ENCODE measurements at places on chromosomes 1 and 21.

- no peak for DNase-seq
These were observed 65.4 kb downstream of the CEP350 start for GRCh38 chr1:180020017-180020416.

DNA sequence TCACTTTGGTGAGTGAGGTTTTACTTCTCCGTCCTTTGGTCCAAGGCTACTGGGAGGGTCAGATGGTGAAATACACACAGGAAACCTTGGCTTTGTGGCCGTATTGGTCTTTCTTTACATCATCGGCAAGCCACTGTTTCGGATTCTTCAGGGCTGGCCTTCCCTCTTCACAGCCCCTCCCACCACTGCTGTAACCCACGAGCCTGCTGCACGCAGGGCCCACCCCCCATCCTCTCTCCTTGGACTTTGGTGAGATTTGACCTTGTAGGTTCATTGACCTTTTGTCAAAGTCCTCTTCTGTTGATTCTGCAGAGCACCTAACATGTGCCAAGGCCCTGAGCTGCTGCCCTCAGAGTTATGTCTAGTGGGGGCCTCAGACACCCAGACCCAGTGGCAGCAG is 328.6 kb downstream of the CAMTA1 start:
- DNase-seq: no peak

- DNase-seq: peak; percentile 78
These were observed 552 bp downstream of the UBR4 start for GRCh38 chr1:19209439-19209989.

- DNase-seq: no peak
These were observed 52.6 kb upstream of the ASB17 start for GRCh38 chr1:75984781-75985180.

DNA sequence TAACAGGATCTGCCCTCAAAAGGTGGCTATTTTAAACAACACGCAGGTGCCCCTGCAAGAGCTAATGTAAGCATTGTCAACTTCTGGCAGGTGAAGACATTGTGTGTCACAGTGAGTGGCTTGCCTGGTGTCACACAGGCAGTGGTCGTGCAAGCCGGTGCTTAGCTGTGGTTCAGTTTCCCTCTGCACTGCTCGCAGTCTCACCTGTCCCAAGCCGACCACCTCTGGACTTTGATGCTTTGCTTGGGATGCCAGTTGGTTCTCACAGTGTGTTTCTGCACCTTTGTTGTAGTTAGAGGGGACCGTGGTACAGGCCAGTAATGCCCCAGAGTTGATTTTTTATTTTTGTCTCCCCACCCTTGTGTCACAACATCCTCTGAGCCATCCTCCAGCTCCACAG is 85.2 kb downstream of the UCK2 start:
- no peak for DNase-seq

DNA sequence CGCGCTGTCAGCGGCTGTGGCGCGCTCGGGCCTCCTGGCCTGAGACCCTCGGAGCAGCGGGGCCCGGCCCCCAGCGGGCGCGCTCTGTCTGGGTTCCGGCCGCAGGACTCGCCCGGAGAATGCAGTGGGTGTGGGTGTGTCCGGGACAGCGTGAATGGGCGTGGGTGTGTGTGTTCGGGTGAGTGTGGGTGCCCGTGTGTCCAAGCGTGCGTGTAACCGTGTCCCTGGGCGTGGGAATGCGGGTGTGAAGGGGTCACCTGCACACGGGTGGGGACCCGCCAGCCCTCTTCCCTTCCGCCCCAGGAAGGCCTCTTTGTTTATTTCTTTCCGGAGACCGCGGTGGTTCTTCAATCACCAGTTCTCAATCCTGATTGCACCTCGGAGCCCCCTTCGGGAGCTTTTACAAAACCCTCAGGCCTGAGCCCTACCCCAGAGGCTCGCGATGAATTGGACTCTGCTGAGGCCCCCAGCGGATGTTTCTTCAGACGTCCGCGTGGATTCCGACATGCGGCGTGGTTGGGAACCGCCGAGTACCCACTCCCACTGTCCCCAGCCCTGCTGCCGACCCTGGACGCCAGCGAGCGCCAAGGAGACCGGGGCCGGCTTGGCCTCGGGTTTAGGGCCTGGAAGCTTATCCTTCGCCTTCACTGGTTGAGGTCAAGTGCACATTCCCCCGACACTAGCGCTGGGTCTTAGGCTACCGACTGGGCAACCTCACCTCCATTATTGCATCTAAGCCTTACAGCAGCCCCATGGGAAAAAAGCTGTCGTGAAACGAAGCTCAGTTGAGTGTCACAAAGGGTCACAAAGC is 19.3 kb downstream of the SERTAD4 start:
- no peak for DNase-seq

- DNase-seq: no peak
These were observed 22.2 kb upstream of the RSPO1 start for GRCh38 chr1:37656881-37657280.

DNA sequence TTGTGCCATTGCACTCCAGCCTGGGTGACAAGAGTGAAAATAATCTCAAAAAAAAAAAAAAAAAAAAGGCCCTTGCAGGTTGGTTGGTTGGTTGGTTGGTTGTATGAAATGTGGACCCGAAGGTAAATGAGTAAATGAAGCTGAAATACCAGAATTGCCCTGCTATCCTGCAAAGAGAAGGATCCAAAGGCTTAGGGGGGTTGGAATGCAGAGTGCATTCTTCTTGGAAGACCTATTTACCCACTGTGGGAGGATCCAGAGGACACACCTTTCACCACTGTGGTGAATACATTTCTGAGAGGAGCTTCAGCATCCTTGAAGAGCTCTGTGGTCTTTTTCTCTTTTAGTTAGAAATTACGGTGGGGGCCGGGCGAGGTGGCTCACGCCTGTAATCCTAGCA is 28.7 kb upstream of the EIF4G3 start:
- DNase-seq: no peak

- DNase-seq: no peak
These were observed 78.7 kb downstream of the DHRS3 start for GRCh38 chr1:12539320-12539704.

DNA sequence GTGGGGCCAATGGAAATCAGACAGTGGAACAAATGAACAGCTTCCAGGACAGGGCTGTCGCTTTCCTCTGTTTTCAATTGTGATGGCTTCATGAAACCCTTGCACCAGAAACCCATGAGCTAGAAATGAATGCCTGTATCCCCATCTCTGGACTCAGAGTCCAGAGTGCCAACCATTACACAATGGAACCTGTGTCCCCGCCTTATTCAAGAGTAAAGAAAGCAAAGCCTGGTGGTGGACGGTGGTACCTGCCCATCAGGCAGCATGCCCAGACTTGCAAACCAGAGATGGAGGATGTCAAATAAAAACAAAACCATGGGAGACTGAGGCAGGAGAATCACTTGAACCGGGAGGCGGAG is 4.4 kb upstream of the CAPN2 start:
- no peak for DNase-seq

DNA sequence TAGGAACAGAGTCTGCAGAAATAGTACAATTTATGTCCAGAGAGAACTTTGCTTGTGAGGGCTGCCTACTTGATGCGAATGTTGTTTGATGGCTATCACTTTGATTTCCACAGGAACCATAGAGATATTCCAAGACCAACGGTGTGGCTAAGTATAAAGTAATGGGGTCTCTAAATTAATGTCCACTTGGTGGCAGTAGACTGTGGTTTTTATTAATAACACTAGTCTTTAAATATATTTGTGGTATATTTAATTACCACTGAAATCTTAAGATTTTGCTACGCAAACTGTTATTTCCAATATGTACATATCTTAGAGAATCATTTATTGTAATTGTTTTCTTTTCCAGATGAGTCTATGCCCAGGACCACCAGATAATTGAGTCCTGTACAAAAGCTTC is 647.9 kb downstream of the PLA2G4A start:
- DNase-seq: no peak

- no peak for DNase-seq
These were observed 1.6 kb downstream of the RPF1 start for GRCh38 chr1:84480650-84481049.

DNA sequence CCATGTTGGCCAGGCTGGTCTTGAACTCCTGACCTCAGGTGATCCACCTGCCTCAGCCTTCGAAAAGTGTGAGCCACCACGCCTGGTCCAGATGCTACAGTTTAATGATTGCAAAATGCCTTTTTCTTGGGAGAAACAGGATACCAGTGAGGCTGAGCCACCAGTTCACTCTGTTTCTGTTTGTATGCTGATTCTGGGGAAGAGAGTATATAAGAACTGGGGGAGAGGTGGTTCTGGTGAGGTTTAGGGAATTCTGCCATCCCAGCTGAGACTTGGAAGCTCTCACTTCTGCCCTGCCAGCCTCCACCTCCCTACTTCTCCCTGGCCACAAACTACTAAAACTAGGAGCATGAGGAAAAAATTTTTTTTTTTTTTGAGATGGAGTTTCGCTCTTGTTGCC is 8.1 kb upstream of the PMF1 start:
- DNase-seq: no peak

DNA sequence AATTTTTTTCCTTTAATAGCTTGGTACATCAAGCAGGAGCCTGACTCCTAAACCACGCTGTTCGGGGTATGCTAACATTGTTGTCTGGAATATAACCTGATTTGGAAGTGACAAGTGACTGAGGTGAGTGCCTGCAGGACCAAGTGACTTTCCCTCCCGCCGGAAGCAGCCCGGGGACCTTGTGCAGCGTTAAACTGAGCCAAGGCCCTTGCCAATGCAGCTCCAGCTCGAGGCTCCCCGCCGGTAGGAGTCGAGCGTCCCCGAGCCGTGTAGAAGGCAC is 716 bp upstream of the MTARC1 start:
- no peak for DNase-seq

DNA sequence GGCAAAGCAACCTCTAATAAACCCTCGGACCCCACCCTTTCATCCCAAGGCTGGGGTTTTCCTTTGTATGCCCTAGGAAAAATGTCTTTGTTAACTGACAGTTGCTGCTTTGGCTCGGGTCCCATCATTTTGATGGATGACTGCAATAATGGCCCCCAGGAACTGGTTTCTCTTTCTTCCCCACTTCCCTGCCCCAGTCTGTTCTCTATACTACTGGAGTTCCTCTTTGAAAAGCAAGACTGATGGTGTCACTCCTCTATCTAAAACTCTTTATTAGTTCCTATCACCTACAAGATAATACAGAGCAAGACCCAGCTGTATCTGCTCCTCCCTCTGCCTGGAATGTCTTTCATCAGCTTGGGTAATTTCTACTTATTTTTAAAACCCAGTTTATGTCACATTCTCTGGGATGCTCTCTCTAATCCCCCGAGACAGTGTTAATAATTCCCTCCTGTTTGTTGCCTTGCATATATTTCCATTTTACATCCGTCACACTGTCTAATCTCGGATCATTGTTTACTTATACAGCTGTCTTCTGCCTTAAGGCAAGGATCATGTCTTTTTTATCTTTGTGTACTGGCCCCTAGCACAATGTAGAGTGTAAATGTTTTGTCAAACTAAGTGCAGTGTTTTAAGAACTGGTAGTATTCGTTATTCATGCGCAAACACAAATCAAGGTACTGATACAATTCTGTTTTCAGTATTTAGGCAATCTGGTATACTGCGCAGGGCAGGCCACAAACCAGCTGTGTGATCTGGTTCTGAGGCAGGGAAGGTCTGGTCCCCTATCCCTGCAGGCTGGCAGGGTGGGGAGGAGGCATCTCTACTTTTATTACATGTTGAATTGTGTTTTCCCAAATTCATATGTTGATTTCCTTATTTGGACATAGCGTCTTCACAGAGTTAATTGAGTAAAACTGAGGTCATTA is 16.1 kb downstream of the SLAMF1 start:
- DNase-seq: no peak

DNA sequence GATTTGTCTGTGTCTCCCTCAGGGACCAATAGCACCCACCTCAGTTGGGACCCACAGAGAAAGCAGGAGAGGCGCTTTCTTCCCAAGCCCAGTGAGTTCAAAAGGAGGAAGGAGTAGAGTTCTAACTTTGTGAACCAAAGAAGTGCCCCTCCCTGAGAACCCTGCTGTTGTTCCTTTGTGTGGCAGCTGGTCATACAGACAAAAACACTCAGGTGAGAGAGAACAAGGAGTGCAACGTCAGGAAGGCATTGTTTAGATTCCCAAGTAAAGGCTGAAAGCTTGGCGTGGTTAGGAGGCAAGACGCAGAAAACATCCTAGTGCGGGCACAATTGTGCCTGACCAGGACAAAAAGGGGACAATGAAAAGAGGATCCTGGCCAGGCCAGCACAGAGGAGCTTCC is 654.6 kb downstream of the KIF26B start:
- DNase-seq: no peak

DNA sequence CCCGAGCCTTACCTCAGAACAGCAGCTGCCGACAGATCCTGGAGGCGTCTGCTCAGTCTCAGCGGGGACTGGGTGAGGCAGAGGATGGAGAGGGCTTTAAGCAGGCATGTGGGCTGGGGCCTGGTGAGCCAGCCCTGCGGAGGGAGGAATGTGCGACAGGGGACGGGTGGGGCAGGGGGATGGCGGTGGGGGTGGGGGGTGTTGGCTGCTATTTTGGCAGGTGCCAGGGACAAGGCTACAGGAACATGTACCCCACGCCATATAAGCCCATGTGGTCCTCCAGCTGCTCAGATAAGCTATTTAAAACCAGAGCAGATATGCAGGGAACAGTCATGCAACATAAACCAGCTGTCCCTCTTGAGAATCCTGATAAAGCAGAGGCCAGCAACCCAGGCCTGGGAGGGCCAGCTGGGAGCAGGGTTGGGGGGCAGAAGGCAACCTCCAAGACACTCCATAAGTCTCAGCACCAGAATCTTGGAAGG is at the start of gene TNNT2:
Gene TNNT2 (minus strand): TSS at position 70 of the 482 bp plus-strand sequence. CDS start 4,426 bp downstream, outside the sequence.
- DNase-seq: no peak

- DNase-seq: no peak
These were observed 26.5 kb upstream of the AVPR1B start for GRCh38 chr1:206143537-206144172.

DNA sequence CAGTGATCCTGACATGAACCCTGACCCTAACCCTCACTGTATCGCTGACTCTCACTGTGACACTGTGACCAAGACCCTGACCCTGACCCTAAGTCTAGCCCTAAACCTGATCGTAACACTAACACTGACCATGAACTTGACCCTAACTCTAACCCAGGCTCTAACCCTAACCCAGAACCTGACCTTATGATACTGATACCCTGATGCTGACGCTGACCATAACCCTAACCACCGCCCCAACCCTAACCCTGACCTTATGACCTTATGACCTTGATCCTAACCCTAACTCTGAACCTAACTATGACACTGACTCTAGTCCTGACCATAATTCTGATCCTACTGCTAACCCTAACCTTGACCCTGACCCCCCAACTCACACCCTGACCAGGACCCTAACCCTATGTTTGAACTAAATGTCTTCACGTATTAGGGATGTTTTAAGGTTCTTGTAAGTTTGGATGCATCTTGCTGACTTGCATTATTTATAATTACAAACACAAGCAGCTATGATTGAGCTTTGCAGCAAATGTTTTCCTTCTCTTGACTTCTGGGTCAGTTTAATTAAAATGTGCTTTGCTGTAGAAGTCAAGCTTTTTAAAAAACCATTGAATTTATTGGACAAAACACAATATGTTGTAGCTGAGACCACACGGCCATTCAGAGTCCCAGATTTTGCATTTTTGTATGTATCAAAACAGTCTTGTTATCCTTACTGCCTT is 23.9 kb upstream of the PRSS38 start:
- no peak for DNase-seq

- no peak for DNase-seq
These were observed 2.7 kb upstream of the NEGR1 start for GRCh38 chr1:72285074-72285425.
